Muscle of back (tissue), 13 donors: ENCODE measurements at places on chromosomes 2 and 18.

GRCh38 chr2:151367571-151367970 is 10.2 kb downstream of the TNFAIP6 start:
- DNase-seq, result no peak

DNA sequence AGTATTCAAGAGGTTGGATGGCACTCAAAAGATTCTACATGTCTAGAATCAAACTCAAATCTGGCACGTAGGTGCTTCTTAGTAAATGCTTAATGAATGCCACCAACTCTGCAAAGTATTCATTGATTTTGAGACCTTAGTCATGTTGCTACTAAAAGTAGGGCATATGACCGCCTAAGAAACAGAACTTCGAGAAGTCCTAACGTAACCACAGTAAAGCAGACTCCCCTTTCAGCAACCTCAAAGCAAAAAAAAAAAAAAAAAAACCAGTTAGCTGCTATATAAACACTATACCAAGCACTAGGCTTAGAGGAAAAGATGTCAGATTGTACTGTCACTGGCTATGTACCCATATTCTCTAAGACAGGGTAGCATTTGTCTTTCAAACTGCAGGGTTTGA is 33.9 kb downstream of the PTCD3 start:
- DNase-seq, result no peak

DNA sequence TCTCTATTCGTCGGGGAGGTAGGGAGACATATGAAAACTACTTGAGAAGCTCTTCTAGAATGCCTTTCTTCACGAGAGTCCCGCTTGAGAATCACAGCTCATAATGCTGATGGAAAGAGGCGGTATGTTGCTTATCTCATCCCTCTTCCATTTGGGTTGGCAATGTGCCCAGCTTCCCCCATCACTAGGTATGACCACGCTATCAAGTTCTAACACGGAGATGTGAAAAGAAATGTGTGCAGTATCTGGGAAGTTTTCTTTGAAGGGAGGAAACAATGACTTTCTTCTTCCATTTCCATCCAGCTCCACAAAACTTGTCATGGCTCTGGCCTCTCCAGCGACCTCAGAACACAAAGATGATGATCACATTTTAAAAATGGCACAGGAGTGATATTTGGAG is 742.4 kb downstream of the DCDC2C start:
- DNase-seq, result no peak

DNA sequence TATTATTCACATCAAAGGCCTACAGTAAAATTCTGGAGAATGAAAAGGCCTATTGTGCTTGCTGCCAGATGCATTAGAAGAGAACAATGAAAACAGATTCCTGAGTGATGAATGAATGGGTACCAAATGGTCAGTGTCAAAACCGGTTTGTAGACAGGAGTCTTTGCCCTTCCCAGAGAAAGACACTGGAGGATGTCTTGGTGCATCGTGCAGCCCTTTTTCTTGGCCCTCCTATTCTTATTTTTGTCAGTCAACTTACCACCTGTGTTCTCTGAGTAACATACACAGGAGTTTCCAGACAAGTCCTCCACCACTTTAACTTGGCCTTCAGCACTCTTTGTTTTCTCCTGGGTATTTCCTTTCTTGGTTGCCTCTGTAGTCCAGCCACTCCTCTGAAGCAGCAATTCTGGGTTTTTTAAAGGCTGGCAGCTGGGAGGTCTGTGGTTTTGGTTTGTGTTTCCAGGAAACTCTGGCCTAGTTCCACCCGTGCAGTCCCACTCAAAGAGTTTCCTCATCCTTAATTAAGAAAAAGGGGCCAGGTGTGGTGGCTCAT is 29.4 kb downstream of the PSTPIP2 start:
- DNase-seq, result no peak

- DNase-seq, result no peak
Measured at GRCh38 chr2:192060161-192060560, 134.6 kb downstream of the TMEFF2 start.

- DNase-seq, result no peak
Measured at GRCh38 chr2:110121052-110121334, 5.4 kb upstream of the MALL start.
